ENCODE measurements at places on chromosomes 5 and 9.

GRCh38 chr9:82356131-82356530 is 367.6 kb downstream of the SPATA31D1 start:
- DNase-seq = no peak

- peak; percentile 14 for DNase-seq
Observed at GRCh38 chr5:54217826-54218503, 92.4 kb downstream of the ARL15 start.

DNA sequence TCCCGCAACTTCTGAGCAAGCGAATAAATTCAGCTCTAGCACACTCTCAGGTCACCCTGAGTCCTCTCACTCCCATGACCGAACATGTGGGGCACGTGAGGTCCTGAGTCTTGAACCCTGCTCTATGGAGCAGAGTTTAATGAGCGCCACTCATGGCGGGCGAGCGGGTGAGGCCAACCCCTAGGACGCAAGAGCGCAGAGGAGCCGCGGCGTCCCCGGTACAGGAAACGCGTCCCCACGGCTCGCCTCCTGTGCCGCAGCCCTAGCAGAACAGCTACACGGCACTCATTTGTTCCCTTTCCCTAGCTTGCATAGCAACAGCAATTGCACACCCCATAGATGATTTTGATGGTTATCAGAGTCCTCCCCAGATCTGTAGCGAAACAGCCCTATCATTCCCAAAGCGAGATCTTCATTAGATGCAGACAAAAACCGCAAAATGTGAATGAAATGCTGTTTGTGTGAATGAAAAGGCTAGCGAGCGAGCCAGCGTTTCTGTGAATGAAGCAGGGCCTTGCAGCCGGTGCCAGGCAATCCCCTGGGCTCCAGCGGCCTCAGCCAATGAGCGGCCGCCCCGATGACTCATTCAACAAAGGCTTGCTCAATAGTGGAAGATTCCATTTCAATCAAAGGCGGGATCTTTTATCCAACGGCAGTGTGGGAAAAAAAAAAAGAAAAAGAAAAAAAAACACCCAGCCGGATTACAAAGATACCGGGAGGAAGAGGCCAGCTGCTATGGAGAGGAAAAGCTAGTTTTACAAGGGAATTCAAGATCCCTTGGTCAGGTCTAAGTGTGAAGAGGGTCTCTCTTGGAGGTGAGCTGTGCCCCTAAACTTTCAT is 1.5 kb upstream of the SHC3 start:
- DNase-seq = peak; percentile 80

- no peak for DNase-seq
Observed at GRCh38 chr5:123097871-123098735, 9.1 kb downstream of the PRDM6 start.

All from activated CD8-positive, alpha-beta T cell treated with anti-CD3 and anti-CD28 coated beads for 36 hours (primary cell).